Chondrocyte (in vitro differentiated cells): ENCODE measurements at places on chromosomes 6 and 20. TPM values are rescaled to one million over a fixed set of nuclear protein-coding genes. Genes with fewer than 3 reads are reported as not detected.

TAPBP gene
- total RNA-seq = 86.2 to 102 TPM (median 88.1 TPM) in 3 replicates

C6orf58 gene
- not detected in 3 replicates for total RNA-seq

KIF25 gene
- total RNA-seq = not detected in 3 replicates

ULBP1 gene
- total RNA-seq = 2.8 to 29.8 TPM (median 29.8 TPM) in 3 replicates

- DNase-seq = no peak
- peaks cover 63% of the 10 kb centered on the region for H3K4me1 ChIP-seq
- no peak overlapping the region for H3K4me3 ChIP-seq
- peaks cover 32% of the 10 kb centered on the region for H3K36me3 ChIP-seq
Measured at GRCh38 chr6:163466839-163467390, 52.4 kb downstream of the QKI start.

GRCh38 chr20:33273117-33273851 lies 9.7 kb upstream of the BPIFB1 start:
- H3K4me1 ChIP-seq = no peaks in the 10 kb centered on the region
- H3K4me3 ChIP-seq = no peak overlapping the region
- no peak overlapping the region for H3K27ac ChIP-seq
- DNase-seq = peak; percentile 59

DNA sequence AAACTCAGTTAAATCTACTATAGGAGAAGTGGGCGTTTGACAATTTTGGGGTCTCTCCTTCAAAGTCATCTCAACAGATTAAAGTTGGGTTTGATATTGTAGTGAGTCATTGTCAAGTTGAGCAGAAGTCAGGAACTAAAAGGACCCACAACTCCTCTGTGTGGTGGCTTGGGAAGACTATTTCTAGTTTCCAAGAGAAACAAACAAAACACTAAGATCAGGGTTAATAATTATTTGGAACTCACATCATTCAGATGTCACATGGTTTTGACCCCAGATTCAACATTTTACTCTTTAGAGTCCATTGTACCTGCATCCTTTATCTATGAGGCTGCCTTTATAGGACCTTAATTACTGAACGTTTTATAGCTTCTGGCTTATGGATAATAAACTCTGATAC lies 45.3 kb upstream of the TINAG start:
- peaks cover 3% of the 10 kb centered on the region for H3K4me1 ChIP-seq
- no peak overlapping the region for H3K4me3 ChIP-seq
- H3K27ac ChIP-seq = no peak overlapping the region
- no peaks in the 10 kb centered on the region for H3K36me3 ChIP-seq
- DNase-seq = no peak

DNA sequence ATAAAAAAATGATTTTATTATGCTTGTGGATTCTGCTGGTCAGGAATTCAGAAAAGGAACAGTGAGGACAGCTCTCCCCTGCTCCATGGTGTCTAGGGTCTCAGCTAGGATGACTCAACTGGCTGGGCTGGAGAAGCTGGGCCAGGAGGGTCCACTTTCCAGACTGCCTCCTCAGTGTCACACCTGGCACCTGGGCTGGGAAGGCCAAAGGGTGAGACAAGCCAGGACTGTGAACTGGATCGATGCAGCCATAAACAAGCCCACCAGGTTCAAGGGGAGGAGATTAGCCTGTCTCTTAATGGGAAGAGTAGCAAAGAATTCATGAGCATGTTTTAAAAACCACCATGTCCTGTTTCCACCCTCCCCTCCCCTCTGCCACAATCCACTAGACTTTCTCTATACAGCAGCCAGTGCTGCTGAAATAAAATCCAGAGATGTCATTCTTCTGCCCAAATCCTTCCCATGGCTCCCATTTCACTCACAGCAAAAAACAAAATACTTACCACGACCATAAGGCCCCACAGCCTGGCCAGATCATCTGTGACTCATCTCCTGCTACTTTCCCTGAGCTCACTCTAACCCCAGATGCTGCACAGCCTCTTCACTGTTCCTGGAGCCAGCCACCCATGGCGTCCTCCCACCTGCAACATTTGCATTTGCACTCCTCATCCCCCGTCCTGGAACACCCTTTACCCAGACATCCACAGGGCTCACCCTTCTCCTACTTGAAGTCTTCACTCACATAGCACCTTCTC lies 13.8 kb downstream of the SPTLC3 start:
- H3K4me1 ChIP-seq = peaks cover 37% of the 10 kb centered on the region
- no peak overlapping the region for H3K4me3 ChIP-seq

DNA sequence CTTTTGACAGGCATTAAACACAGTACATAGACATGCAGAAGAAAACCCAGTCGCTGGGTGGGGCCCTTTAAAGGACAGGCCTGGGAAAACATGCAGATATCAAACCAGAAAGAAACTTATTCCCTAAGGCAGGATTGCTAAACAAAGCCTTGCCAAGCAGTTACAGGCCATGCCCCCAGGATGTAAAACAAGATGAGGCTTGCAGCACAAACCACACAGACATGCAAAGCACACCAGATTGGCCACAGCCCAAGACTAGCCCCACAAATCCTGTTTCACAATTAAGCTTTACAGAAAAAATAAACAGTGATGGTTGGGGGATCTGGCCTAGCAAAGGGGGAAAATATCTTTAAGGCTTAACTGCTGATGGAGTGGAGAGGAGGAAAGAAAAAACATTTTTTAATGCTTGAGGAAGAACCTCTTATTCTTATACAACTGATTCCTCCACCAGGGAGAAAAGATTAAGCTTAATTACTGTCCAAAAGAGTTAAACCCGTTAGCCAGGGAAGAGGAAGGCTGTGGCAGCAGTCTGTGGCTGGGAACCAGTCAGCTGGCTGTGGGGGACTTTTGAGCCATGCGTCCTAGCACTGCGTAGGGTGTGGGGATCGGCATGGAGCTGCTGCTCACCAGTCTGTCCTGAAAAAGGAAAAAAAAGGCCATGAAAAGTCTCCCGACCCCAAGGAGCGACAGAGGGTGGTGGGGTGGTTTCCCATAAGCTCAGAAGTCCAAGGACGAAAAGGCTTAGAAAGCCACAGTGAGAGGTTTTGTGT lies 28.4 kb downstream of the COL19A1 start:
- no peak for DNase-seq
- H3K27ac ChIP-seq = peak overlapping the region; percentile 76
- H3K36me3 ChIP-seq = peaks cover 3% of the 10 kb centered on the region
- no peak overlapping the region for H3K4me3 ChIP-seq

GRCh38 chr6:11343963-11344723 lies 111.7 kb upstream of the NEDD9 start:
- H3K27ac ChIP-seq = no peak overlapping the region
- H3K4me1 ChIP-seq = no peaks in the 10 kb centered on the region
- H3K27me3 ChIP-seq = no peaks in the 10 kb centered on the region
- H3K4me3 ChIP-seq = no peak overlapping the region

DNA sequence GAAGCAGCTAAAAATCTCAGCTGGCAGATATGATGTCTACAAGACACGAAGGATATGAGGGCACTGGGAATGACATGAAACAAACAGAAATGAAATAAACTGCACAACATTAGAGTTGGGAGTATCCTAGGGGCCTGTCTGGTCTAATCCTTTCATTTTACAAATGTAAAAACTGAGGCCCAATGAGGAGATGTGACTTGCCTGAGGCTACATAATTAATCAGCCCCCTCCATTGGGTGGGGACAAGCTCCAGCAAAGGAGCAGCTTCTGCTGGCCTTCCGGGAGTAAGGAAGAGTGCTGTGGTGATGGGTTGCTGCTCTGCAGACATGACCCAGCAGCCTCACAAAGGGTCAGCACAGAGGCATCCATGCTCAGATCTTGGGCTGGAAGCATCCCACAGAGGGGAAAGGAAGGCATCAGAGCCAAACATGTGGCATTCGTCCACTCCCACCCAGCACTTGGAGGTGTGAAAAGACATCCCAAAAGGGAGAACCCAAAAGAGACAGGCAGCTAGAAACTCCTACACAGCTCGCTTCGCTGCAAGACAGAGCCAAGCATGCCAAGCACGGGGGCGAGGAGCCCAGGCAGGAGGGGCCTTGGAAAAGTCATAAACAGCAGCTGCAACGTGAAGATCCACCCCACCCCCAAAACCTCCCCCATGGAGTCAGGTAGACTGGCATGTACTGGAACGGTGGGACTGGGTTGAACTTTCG lies 183.7 kb downstream of the UNC5CL start:
- H3K36me3 ChIP-seq = no peaks in the 10 kb centered on the region
- no peak overlapping the region for H3K4me3 ChIP-seq
- no peak overlapping the region for H3K27ac ChIP-seq
- no peak for DNase-seq
- H3K4me1 ChIP-seq = peaks cover 3% of the 10 kb centered on the region

- H3K4me3 ChIP-seq = no peak overlapping the region
- H3K4me1 ChIP-seq = peaks cover 46% of the 10 kb centered on the region
- H3K27me3 ChIP-seq = no peaks in the 10 kb centered on the region
- H3K36me3 ChIP-seq = peaks cover 1% of the 10 kb centered on the region
- DNase-seq = no peak
Measured at GRCh38 chr20:13012886-13013285, 4.1 kb downstream of the SPTLC3 start.

GRCh38 chr6:114304304-114304887 lies 38.4 kb downstream of the HS3ST5 start:
- no peak overlapping the region for H3K27ac ChIP-seq
- no peak for DNase-seq
- H3K4me3 ChIP-seq = no peak overlapping the region
- peaks cover 4% of the 10 kb centered on the region for H3K4me1 ChIP-seq
- no peaks in the 10 kb centered on the region for H3K27me3 ChIP-seq
